IPS-NIHi11 (cell line): ENCODE measurements at places on chromosomes 4 and X.

GRCh38 chrX:130105244-130105643 is 5.1 kb downstream of the ELF4 start:
- DNase-seq: no peak

GRCh38 chr4:129110931-129111330 is 15.0 kb downstream of the C4orf33 start:
- no peak for DNase-seq

DNA sequence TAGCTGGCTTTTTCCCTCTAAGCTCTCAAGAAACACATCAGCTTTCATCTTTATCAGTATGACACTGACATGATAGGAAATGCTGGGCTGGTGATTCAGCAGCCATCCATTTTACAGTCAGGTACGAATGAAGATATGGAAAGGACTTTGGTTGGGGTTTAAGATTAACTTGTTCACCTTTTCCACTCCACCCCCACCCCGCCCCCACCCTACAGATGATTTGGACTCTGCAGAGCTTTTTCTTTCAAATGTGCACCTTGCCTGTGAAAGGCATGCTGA is 132.6 kb downstream of the AKAP4 start:
- no peak for DNase-seq

- DNase-seq: no peak
These were observed 17.4 kb downstream of the ZFYVE28 start for GRCh38 chr4:2400841-2401609.

- no peak for DNase-seq
These were observed 8.2 kb upstream of the EXOSC9 start for GRCh38 chr4:121792966-121793365.

DNA sequence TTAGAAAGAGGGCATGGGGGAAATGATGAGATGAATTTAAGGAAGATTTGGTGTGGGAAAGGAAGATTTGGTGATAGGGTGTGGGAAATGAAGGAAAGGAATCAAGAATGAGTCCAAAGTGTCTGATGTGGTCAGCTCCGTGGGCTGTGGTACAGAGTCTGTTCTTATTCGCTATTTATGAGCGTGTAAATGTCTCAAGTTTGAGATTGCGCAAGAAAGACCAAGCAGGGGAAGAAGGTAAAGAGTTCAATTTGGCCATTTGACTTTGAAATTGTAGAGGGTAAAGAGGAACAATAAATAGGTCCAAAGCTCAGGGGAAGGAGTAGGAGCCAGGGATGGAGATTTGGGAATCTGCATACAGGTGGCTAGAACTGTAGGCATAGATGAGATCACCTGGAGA is 11.3 kb upstream of the SMS start:
- no peak for DNase-seq

GRCh38 chr4:118743867-118744266 is 58.7 kb downstream of the METTL14 start:
- DNase-seq: no peak

- no peak for DNase-seq
These were observed 1.7 kb upstream of the SPARCL1 start for GRCh38 chr4:87530868-87531267.

- DNase-seq: no peak
These were observed 23.4 kb upstream of the PAQR3 start for GRCh38 chr4:78962597-78963115.
